H1 (cell line): ENCODE measurements at places on chromosomes 16 and 17. TPM values are rescaled to one million over a fixed set of nuclear protein-coding genes. Genes with fewer than 3 reads are reported as not detected.
A peak's percentile ranks its signal among the peaks of the same experiment; 100 is the strongest.

Gene RCVRN
- not detected in 2 replicates for total RNA-seq

Gene CLDN6
- total RNA-seq: 747 and 793 TPM in 2 replicates

Gene KARS1
- total RNA-seq: 210 and 221 TPM in 2 replicates

Gene AHSP
- 0.91 and 1.4 TPM in 2 replicates for total RNA-seq

Gene C1QL1
- total RNA-seq: 7.5 and 7.6 TPM in 2 replicates

Gene AANAT
- not detected in 2 replicates for total RNA-seq

Gene SETD6
- total RNA-seq: 37.0 and 40.5 TPM in 2 replicates

Gene CIBAR2
- not detected in 2 replicates for total RNA-seq

Gene APOBR
- total RNA-seq: not detected in 2 replicates

Gene UBE2I
- total RNA-seq: 268 and 272 TPM in 2 replicates

Gene C16orf89
- 6.7 and 10.6 TPM in 2 replicates for total RNA-seq

Gene TEKT1
- not detected in 2 replicates for total RNA-seq

Gene KCTD11
- total RNA-seq: 8.7 and 9.2 TPM in 2 replicates

Gene ARMC5
- 8.7 and 8.9 TPM in 2 replicates for total RNA-seq

Gene COPZ2
- total RNA-seq: not detected in 2 replicates

Gene CMTR2
- total RNA-seq: 11.4 and 12.8 TPM in 2 replicates

Gene HEATR3
- total RNA-seq: 22.2 and 29.2 TPM in 2 replicates

Gene CCDC154
- total RNA-seq: 0.88 and 1.3 TPM in 2 replicates

Gene ABCC12
- not detected in 2 replicates for total RNA-seq

Gene PRDM7
- not detected in 2 replicates for total RNA-seq

- DNase-seq: no peak
These were observed 37.2 kb downstream of the TENT4B start for GRCh38 chr16:50190292-50190691.

DNA sequence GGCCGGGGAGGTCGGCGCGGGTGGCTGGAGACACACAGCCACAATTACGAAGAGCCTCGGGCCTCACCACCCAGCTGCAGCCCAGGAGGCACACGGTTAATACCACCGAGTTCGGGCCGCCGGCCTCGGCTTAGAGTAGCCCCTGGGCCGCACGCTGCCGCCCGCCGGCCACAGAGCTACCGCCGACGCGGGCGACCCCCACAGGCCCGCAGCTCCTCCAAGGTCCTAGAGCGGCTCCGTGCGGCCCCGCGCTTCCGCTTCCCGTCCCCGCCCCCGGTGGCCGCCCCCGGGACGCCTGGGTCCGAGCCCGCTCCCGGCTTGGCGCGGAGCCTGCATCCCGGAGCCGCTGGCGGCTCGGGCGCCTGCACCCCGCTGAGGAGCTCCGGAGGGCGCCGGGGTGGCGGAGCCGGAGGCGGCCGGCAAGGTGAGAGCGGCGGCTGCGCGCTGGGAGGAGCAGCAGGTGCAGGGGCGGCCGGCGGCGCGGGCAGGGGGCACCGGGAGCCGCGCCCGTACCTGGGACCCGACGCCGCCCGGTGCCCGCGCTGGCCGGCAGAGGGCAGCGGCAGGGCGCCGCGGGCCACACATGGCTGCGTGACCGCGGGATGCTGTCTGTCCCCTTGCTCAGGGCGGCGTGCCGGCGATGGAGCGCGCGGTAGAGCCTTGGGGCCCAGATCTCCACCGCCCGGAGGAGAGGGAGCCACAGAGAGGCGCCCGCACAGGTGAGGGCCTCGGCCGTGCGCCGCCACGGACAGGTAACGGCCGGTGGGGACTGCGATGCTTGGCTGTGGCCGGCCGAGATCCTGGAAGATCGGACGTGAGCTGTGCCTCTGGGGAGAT, at the start of gene ZNF48:
ZNF48 (plus strand) TSS at position 266 of the 837 bp plus-strand sequence; CDS start at position 641, 375 bp downstream.
- DNase-seq: peak; percentile 89

- DNase-seq: no peak
These were observed 1.2 kb downstream of the MYH11 start for GRCh38 chr16:15855704-15856003.

GRCh38 chr17:2571523-2572303, 21.7 kb upstream of the PAFAH1B1 start:
- no peak for DNase-seq

DNA sequence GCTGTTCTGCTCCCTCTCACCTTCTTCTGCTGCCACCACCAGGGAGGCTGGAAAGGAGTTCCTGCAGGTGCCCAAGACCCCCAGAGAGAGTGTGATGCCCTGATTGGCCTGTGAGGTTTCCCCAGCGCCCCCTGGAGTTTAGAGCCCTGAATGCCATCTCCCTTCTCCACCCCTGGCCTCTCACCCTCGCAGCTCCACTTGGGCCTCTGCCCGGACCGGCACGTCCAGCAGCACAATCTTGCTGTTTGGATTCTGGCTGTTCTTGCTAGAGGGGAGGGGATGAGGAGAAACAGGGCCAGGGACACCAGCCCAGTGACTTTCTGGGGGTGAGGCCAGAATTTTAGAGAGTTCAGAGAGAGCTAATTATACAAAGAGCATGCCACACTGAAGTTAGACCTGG, 12.5 kb upstream of the FAM171A2 start:
- peak; percentile 87 for DNase-seq

GRCh38 chr16:7382521-7382920, 49.9 kb downstream of the RBFOX1 start:
- no peak for DNase-seq

GRCh38 chr16:30621765-30622164, 11.6 kb upstream of the ZNF689 start:
- DNase-seq: no peak

DNA sequence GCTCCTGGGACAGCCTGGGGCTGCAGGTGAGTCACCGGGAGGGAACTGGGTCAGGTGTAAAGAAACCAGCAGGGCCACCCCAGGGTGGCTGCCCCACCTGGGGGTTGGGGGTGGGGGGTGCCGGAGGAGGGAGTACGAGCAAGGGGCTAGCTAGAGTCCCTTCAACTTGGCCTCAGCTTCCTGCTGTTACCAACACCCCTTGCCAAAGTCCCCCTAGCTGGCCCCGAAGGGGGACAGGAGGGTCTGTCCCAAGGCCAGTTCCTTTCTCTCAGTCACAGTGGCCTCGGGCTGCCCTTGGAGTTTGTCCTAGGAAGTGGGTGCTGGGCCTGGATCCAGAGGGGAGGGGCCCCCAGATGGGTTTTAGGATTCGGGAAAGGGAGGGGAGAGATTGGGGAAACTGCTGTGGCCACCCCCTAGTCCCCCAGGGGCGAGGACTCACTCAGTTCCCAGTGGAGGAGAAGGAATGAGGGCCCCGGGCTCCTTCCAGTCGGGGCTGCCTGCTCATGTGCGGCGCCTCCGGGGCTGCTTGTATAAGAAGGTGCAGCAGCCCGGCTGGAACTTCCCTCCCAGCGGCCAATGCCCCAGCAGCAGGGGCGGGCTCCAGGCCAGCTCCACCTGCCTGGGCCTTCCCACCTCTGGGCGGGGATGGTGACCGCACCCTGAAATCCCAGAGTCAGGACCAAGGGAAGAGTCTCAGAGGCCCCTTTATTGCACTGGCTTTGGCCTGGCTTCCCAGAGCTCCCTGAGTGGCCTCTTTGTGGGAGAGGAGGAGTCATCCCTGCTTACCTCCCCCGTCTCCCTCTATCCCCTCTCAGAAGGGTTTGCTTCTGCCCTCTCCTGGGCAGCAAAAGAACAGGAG, 7.3 kb downstream of the ARHGAP27 start:
- DNase-seq: peak; percentile 82

DNA sequence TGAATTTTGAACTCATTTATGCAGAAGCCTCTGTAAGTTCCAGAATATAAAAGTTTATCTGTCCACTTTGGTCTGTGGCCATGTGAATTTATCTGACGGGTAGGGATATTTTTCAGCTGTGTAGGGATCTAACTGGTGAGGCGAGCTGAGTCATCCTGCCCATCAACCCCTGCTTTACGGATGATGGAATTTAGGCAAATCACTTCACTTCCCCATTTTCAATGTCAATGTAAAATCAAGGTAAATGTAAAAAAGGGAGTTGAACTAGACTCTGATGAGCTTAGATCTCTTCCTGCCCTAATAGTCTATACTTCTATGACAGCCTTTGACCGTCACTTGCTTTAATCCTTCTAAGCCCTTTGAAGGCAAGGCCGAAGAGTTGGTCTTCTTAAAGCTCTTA, 2.6 kb downstream of the SLC16A6 start:
- no peak for DNase-seq

DNA sequence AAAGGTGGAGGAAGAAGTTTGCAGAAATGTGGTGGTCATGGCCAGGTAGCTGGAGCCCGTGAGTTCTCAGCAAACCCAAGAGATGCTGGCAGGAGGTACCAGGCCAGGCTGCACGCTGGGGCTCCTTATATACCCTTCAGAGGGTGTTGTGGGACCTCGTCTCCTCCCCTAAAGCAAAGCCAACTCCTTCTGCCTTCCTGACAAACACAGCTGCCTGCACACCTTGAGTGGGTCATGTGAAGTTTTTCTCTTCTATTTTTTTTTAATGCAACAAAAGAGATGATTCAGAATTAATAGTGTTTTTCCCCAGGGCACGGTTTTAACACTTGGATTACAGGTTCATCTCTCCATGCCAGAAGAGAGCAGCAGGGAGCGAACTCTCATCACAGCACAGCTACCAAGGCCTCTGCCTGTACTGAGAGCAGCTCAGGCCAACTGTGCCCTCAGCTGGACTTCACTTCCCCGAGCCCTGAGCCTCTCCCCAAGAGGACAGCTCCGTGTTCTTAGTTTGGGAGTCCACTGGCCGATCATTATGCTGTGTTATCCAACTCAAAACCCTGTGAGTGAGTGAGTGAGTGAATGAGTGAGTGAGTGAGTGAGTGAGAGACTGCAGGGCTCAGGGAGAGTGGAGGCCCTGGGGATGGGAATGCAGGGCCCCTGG, at the start of gene KRT15:
KRT15 (minus strand) TSS at position 102 of the 661 bp plus-strand sequence; CDS start at position 39, 63 bp downstream.
- no peak for DNase-seq

DNA sequence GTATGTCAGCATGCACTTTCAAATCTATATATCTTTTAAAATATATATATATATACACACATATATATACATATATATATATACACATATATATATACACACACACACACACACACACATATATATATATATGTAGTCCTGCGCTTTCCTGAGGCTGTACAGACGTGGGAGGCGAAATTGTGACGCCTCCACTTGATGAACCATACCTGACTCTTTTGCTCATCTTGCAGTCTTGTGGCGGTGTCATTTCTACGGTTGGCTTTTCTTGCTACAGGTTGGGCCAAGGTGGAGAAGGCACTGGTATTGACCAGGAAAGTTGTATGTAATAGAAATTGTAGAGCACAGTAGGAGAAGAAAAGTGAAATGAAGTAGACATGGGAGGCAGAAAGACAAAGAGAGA, 88.2 kb downstream of the RBFOX1 start:
- no peak for DNase-seq

- DNase-seq: peak; percentile 90
These were observed 38.8 kb downstream of the C16orf95 start for GRCh38 chr16:87278191-87279093.

- no peak for DNase-seq
These were observed 1.4 kb downstream of the CENPV start for GRCh38 chr17:16351831-16352230.

DNA sequence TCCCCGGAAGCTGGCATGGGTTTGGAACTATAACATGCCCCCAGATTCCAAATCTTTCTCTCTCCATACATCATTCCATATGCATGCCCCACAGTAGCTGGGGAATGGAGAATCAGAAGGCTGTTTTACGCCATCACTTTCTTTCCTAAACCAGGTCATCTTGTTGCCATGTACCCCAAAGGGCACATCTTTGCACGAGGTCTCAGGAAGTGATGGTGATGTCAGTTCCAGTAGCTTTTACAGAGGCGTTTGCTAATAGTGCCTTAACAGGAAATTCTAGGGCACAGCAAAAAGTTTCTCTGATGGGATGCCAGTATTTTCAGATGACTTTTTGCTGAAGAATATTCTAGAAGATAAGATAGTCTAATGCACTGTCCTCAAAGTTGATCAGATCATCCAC, 241.5 kb downstream of the MAF start:
- no peak for DNase-seq

- no peak for DNase-seq
These were observed 22.6 kb downstream of the SRCAP start for GRCh38 chr16:30721606-30722005.

DNA sequence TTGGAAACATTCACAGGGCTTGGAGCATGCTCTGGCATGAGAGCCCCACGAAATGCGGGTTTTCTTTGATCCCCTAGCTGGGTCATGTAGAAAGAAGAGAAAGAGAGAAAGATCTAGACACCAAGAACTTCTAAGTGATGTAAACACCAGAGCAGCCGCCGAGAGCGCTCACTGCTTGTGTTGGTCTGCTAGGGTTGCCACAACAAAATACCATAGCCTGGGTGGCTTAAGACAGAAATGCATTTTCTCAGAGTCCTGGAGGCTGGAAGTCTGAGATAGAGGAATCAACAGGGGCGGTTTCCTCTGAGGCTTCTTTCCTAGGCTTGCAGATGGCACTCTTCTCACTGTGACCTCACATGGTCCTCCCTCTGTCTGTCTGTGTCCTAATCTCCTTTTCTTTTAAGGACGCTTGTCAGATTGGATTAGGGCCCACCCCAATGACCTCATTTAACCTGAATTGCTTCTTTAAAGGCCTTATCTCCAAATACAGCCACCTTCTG, 139.5 kb downstream of the CYLD start:
- no peak for DNase-seq

DNA sequence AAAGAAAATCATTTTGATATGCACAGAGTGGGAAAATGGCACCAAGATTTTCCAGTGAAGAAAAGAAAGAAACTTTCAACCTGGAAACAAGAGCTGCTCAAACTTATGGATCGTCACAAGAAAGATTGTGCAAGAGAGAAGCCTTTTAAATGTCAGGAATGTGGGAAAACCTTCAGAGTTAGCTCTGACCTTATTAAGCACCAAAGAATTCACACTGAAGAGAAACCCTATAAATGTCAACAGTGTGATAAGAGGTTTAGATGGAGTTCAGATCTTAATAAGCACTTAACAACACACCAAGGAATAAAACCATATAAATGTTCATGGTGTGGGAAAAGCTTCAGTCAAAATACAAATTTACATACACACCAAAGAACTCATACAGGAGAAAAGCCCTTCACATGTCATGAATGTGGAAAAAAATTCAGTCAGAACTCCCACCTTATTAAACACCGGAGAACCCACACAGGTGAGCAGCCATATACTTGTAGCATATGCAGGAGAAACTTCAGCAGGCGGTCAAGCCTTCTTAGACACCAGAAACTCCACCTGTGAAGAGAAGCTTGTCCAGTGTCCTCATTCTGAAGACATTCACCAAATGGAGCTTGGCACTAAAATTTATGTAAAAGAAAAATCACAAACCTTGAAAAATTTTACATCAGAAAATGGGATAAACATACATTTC, 12.2 kb downstream of the ZNF75A start:
- DNase-seq: no peak

GRCh38 chr17:66275651-66276050, 26.8 kb upstream of the PRKCA start:
- no peak for DNase-seq

GRCh38 chr16:57509231-57509923, 23.1 kb upstream of the DOK4 start:
- no peak for DNase-seq

GRCh38 chr17:58710948-58711552, 18.6 kb downstream of the RAD51C start:
- peak; percentile 54 for DNase-seq

DNA sequence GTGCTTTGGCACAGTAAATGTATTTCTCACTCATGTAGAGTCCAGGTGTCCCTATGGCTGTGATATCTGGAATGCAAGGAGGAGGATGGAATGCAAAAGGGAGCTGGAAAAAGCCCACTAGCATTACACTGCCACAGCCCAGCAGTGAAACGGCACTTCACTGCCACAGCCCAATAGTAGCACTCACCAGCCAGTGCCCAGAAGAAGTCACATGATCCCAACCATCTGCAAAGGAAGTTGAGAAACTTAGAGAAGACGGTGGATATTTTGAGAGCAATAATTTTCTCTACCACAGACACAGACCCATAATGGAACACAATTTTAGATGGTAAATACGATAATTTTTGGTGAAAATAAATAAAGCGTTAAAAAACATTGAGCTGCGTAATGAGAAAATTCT, 51.8 kb downstream of the C16orf82 start:
- no peak for DNase-seq
